ENCODE measurements at places on chromosomes 11 and 22. TPM values are rescaled to one million over a fixed set of nuclear protein-coding genes. Genes with fewer than 3 reads are reported as not detected.
A peak's percentile ranks its signal among the peaks of the same experiment; 100 is the strongest.

GRCh38 chr11:118074785-118075184 lies 2.1 kb upstream of the TMPRSS4 start:
- no peak for DNase-seq

GRCh38 chr11:47056261-47056915 lies 119.8 kb downstream of the CSTPP1 start:
- no peak for DNase-seq

DNA sequence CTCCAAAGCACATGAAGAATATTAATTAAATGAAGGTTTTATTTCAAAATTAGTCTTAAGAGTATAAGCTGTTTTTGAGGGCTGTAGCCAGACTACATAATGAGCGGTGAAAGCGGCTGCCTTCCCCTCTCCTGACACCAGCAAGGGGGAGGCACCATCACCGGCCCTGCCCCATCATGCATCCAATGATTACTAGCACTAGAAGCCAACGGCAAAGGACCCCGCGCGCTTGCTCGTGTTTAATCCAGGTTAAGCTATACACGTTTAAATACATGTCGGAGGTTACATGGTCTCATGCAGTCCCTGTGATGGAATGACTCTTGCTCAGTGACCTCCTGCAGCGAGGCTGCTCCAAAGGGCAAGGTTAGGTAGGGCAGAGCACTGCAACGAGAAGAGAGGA lies 50.3 kb downstream of the FEZ1 start:
- no peak for DNase-seq

DNA sequence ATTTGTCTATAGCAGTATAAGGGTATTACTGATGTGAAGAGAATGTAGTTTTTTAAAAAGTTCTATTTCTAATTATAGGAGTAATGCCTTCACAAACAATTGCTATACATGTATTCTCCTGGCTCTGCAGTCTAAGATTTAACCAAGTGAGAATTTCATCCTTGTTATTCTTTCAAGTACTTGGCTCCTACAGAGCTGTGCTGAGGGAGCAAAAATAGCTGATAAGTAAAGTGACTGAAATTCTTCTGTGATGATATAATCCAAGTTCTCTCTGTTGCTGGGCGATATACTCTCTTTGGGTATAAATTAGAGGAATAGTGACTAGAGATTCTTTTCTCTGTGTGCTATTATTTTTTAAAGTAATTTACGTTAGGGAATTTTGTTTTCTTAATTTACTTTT lies 68.0 kb downstream of the PGR start:
- no peak for DNase-seq

DNA sequence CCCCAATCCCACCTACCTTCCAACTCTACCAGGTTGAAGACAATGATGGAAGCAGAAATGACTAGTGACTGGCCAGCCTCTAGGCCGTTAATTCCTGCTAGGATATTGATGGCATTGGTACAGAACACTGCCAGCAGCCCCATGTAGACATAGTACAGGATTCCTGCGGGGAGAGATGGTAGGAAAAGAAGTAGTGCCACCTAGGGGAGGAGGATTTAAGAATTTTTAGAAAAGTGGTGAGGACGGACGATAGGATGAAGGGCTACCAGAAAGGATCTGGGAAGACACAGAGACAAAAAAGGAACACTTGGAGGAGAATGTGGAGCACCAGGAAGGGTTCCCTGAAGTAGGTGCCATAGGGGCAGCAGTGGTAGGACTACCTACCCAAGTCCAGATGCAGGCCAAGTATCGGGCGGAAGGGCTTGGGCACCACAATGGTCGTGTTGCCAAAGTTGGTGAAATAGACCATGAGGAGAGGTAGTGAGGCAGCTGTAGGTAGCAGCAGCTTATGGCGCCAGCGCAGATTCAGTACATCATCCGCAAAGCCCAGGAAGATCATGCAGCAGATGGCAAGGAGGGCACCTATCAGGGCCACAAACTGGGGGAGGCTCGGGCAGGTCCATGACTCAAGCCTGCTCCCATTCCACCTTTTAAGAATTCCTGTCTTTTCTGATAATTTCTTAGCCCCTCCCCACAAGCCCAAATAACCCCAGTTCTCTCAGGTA lies 1.2 kb downstream of the DPAGT1 start:
- no peak for DNase-seq

DNA sequence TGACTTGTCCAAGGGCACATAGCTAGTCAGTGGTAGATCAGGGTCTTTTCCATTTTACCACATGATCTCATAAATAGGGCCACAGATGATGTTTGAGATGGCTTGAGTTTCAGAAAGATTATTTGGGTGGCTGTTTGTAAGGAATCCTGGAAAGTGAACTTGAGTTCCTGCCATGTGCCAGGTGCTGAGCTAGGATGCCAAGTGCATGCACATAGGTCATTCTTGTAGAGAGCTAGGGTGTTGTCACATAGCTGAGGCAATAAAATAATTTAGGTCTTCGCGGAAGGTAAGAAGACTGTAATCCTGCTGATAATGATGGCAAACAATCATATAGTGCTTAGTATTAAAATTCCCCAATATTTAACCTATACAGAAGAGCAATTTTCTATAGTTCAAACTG lies 1162.6 kb upstream of the TENM4 start:
- DNase-seq, result no peak

DNA sequence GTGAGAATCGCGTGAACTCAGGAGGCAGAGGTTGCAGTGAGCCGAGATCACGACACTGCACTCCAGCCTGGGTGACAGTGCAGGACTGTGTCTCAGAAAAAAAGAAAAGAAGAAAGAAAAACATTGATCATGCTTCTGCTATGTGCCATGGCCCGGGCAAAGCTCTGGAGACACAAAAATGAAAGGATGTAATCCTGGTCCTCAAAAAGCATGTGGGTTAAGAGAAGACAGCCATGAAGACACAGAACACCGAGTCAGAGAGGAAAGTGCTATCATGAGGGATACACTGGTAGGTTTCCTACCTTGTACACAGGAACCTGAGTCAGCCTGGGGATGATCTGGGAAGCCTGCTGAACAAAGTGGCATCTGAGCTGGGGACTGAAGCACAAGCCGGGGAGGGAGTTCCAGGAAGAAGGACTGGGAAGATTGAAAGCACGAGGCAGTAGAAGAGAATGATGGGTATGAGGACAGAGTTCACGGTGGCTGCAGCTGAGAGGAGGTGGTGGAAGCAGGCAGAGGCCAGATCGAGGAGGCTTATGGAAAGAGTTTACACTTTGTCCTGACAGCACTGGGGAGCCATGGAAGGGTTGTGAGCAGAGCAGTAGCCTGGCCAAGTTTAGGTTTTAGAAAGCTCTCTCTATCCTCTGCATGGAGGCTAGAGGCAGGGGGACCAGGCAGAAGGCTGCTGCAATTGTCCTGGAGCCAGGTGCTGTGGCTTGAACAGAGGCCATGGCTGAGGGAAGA lies 9.9 kb upstream of the MAFF start:
- DNase-seq, result no peak

- peak; percentile 87 for DNase-seq
Measured at GRCh38 chr22:29901354-29901753, 18.4 kb downstream of the MTMR3 start.

- no peak for DNase-seq
Measured at GRCh38 chr11:90250970-90251369, 28.1 kb upstream of the CHORDC1 start.

Gene KMT5B
- 12.2 TPM for polyA plus RNA-seq

- peak; percentile 49 for DNase-seq
Measured at GRCh38 chr22:45096256-45096907, 67.3 kb upstream of the NUP50 start.

DNA sequence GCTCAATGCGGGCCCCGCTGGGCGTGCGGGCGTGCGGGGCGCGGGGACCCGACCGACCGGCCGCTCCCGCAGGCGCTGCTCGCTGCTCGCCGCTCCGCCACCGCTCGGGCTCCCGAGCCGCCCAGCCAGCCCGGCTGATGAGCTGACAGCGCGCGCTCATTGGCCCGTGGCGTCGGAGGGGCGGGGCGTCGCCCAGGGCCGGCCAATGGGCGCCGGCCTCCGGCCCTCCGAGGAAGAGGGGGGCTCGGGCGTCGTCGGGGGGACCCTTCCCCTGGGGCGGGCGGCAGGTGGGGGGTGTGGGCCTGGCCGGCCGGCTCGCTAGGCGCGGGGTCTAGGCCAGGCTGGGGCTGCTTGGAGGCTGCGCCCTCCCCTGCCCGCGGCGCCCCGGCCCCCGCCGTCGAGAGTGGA lies at the start of gene SCUBE1:
Gene SCUBE1 (minus strand): TSS at position 111 of the 408 bp plus-strand sequence. CDS start 111 bp downstream, outside the sequence.
- peak; percentile 72 for DNase-seq

GRCh38 chr22:37302674-37303555 lies 20.6 kb downstream of the CYTH4 start:
- no peak for DNase-seq

Gene FADS3
- 2.5 TPM for polyA plus RNA-seq

- DNase-seq, result no peak
Measured at GRCh38 chr11:129881570-129882170, 13.7 kb downstream of the NFRKB start.

Gene FIBIN
- polyA plus RNA-seq, result not detected

- DNase-seq, result no peak
Measured at GRCh38 chr11:78990261-78990660, 415.6 kb upstream of the NARS2 start.

Gene UQCR10
- 125 TPM for polyA plus RNA-seq

Gene C11orf97
- not detected for polyA plus RNA-seq

Gene TUB
- not detected for polyA plus RNA-seq

Gene MISFA
- not detected for polyA plus RNA-seq

Data from CD14-positive monocyte (primary cell).